ENCODE measurements at places on chromosomes 4 and X.

DNA sequence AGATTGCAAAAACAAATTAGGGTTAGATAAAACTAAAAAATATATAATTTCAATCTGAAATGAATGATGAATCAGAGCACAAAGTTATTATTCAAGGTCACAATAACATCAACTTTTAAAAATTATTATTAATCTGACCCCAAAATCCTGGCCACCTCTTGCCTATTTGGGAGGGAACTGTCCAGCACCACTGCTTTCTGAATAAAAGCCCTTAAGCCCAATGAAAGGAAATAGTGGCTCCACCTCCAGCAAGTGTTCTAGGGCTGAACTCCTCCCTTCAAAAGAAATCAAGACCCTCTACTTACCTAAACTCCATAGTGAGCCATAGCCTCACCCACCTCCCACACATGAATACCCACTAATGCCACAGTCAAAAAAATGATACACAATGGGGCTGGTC, 208.2 kb downstream of the PARM1 start:
- DNase-seq, result no peak

DNA sequence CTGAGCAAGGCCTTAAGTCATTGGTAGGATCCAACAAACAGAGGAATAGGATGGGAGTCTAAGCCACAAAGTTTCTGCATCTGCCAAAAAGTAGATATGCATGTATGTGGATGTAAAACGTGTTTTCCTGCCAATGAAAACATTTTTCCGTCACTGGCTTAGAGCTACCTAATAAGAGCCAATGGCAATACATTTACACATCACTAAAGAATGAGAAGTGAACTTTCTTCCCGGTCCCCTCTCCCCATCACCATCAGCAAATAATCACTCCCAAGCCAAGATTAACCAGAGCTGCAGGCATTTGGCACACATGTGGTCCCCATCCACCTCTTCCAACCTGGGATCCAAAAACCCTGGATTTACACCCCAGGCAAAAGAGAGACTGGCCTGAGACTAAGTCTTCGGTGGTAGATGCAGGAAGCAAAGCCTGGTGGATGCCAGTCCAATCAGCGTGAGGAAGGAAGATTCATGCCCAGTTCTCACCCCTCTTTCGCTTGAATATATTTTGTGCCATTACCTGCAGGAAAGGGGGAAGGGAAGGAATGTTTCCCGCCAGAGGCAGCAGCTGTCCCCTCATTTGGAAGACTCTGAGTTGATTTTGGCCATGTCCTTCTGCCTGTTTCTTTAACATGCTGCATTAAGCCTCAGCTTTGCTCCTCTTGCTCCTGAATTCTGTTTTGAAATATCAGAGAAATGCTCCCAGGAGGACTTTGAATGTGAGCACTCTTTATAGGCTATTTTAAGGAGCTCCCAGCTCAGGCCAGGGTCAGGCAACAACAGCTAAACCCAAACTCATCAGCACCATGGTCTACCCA, 131.4 kb downstream of the CHIC2 start:
- no peak for DNase-seq

GRCh38 chr4:101104312-101105052, 242.8 kb downstream of the PPP3CA start:
- no peak for DNase-seq

DNA sequence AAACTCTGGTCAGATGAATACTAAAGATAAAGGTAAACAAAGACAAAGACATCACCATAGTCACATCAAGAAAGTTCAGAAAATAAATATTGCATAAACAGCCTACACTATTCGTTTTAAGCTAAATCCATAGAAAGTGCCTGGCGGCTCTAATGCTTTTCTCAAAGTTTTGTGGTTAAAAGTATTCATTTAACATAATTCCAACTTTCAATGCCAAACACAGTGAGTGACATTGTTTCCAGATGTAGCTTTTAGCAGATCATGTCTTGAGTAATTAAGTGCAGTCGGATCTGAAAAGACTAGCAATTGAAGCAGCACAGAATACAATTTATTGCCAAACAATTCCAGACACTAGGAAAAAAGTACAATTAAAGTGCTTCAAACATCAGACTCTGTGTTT, 287.1 kb upstream of the ADGRL3 start:
- DNase-seq, result no peak

DNA sequence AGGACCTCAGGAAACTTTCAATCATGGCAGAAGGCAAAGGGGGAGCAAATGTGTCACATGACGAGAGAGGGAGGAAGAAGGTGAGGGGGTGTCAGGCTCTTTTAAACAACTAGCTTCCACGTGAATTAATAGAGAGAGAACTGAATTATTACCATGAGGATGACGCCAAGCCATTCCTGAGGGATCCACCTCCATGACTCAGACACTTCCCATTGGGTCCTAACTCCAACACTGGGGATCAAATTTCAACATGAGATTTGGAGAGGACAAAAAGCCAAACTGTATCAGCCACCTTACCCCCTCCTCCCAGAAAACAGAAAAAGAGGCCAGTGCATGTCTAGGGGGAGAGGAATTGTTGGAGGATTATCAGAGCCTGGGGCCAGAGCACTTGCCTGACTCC, 40.4 kb upstream of the LAS1L start:
- no peak for DNase-seq

GRCh38 chr4:65019775-65020174, 610.5 kb upstream of the TECRL start:
- no peak for DNase-seq

DNA sequence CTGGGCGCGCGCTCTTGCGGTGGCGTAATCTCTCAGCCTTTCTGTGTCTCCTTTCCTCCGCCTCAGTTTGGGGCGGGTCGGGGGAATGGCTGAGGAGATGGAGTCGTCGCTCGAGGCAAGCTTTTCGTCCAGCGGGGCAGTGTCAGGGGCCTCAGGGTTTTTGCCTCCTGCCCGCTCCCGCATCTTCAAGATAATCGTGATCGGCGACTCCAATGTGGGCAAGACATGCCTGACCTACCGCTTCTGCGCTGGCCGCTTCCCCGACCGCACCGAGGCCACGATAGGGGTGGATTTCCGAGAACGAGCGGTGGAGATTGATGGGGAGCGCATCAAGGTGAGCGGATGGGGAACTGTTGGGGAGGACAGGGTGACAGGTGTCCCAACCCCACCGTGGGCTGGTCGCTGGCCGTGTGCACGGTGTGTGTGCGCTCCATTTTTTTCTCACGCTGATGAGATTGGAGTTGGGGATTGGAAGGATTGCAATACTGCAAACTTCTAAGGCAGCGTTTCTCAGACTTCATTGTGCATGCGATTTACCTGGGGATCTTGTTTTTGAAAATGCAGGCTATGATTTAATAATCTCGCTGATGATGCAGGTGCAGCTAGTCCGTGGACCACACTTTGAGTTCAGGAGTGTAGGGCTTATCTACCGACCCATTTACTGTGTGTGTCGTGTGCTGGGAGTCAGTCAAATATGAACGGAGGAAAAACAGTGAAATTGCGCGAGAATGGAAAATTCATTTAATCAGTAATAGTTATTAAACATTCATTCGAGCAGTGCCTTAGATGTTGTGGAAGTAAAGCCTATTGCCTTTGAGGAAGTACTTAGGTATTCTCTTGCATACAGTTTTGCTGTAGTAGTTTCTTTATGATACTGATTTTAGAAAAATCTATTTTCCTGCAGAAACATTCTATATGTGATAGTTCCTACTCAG, at the start of gene RAB33B:
TSS of gene RAB33B (plus strand) at position 11 of the 935 bp plus-strand sequence. CDS start at position 86, 75 bp downstream.
- peak; percentile 19 for DNase-seq

- no peak for DNase-seq
Measured at GRCh38 chr4:81971637-81972381, 402.0 kb downstream of the HNRNPD start.

DNA sequence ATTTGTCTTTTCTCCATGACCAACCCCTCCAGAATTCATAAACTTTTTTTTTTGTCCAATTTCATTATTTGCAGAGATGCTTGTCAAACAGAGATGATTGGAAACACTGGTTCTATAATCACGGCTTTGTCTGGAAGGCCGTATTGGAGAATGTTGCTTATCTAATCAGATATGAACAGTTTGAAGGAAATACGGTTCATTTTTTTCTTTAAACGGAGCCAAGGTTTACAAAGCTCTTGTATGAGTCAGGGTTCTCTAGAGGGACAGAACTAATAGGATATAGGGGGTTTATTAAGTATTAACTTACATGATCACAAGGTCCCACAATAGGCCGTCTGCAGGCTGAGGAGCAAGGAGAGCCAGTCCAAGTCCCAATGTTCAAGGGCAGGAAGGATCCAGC, 1415.8 kb downstream of the C4orf33 start:
- DNase-seq, result no peak

- DNase-seq, result no peak
Measured at GRCh38 chr4:106583108-106583507, 214.5 kb upstream of the GIMD1 start.

DNA sequence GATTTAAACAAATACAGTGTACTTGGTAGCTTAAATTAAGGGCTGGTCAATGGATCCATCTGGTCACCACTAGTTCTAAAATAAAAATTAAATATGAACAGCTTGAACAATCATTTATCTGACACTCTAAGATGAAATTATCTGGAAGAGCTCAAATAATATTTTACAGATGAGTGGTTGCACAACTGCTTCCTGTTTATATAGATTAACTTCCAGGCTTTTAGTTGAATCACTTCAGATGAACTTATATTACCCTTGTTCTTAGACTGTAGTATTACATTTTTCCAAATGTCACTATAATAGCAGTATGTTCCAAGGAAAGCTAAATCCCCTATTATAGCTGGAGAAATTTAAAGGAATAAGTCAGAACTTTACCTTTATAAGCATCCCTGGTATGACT, 92.4 kb upstream of the SMIM10 start:
- no peak for DNase-seq

DNA sequence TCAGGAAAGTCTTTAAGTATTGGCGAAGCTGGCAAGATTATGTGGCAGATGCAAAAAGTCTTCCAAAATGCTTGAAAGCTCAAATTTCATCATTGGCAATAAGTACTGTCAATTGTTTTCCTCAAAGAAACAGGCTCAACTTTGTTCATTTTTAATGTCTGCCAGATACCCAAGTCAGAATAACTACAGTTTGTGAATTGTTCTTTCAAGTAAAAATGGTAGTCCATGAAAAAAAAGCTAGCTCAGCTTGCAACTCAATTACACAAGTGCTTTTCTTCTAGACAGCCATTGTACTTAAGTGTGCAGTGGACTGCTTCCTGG, 70.5 kb downstream of the AFF1 start:
- no peak for DNase-seq

- DNase-seq, result no peak
Measured at GRCh38 chr4:828641-829271, 2.8 kb upstream of the CPLX1 start.

- peak; percentile 57 for DNase-seq
Measured at GRCh38 chrX:103831342-103831802, 685 bp downstream of the RAB9B start.

- no peak for DNase-seq
Measured at GRCh38 chr4:22473268-22473667, 42.6 kb downstream of the ADGRA3 start.

DNA sequence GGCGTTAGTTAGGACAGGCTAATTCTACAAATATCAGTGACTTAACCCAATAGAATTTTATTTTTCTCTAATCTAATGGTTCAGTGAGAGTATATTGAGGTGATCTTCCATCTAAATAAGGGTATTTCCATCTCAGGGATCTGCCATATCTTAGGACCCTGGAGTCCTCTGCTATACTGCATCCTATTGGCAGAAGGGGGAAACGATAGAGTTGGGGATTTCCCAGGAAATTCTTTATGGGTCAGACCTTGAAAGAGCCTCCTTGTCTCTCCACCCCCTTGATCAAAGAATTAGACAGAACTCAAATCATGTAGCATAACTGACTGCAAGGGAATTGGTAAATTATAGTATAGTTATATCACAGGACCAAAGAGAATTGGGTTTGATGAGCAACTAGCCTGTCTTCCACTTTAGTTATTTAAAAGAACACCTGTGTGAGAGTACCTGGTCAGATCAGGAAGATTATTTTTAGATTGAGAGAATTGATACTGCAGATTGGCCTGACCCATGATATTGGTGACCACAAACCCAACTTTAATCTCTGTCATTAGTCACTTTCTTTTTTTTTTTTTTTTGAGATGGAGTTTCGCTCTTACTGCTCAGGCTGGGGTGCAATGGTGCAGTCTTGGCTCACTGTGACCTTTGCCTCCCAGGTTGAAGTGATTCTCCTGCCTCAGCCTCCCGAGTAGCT, 25.6 kb downstream of the SMARCA5 start:
- no peak for DNase-seq

- no peak for DNase-seq
Measured at GRCh38 chrX:46793386-46794143, 34.6 kb upstream of the SLC9A7 start.

- no peak for DNase-seq
Measured at GRCh38 chrX:39442332-39442731, 641.1 kb downstream of the MID1IP1 start.

DNA sequence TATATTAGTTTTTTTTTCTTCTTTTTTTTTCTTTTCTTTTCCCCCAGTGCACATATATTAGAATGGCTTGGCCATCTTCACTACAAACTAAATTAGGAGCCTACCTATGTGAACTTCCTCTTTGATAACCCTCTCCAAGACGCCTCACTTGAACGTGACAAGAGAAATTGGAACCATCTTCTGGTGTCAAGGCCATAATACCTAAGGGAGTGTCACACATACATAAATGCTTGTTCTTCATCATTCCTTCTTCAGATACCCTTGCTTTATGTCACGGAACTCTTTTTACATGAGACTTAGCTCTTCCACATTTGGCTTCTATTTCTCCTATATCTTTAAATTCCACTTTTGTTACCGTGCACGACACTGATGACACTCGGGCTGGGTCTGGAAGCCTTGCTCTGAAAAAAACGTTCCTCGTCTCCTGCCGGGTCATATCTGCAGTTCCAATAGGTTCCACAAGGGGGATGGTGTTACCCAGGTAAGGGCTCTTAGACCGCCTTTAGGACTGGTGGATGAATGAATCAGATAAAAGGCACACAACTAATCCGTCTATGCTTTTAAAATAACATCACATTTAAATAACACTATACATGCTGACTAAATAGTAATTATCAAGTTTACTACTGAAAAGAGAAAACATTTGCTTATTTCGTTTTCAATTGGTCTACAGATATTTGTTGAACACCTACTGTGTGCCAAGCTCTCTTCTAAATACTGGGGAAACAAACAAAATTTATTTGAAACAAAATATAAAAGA, 19.9 kb downstream of the DGAT2L6 start:
- peak; percentile 36 for DNase-seq

Measured in suppressor macrophage treated with lipopolysaccharide for 4 hours (primary cell).